CD4-positive, CD25-positive, alpha-beta regulatory T cell (primary cell): ENCODE measurements at places on chromosomes 1 and 21. TPM values are rescaled to one million over a fixed set of nuclear protein-coding genes. Genes with fewer than 3 reads are reported as not detected.

HES5 gene
- not detected for total RNA-seq

GBP2 gene
- 233 TPM for total RNA-seq

OR2L3 gene
- not detected for total RNA-seq

LCE1E gene
- not detected for total RNA-seq

DAB1 gene
- 4.0 TPM for total RNA-seq

MATN1 gene
- 1.9 TPM for total RNA-seq

MYCL gene
- total RNA-seq = not detected

GPA33 gene
- total RNA-seq = 21.0 TPM

HMGCS2 gene
- total RNA-seq = not detected

TNFRSF18 gene
- 47.8 TPM for total RNA-seq

TSPAN2 gene
- total RNA-seq = 5.0 TPM

HAPLN2 gene
- total RNA-seq = not detected

KCNJ15 gene
- total RNA-seq = 0.10 TPM

MAP3K21 gene
- total RNA-seq = 0.30 TPM

EXTL2 gene
- 1.6 TPM for total RNA-seq

PDC gene
- total RNA-seq = not detected

CLCA1 gene
- total RNA-seq = not detected

SLC66A1 gene
- total RNA-seq = 3.2 TPM

RHOU gene
- 1.6 TPM for total RNA-seq

CLIC6 gene
- not detected for total RNA-seq

STX12 gene
- 26.8 TPM for total RNA-seq

SPRR5 gene
- total RNA-seq = not detected

CHIT1 gene
- 0.17 TPM for total RNA-seq

BGLAP gene
- 1.1 TPM for total RNA-seq

MARK1 gene
- not detected for total RNA-seq

SPRR4 gene
- total RNA-seq = not detected

SAMD11 gene
- total RNA-seq = not detected

REN gene
- not detected for total RNA-seq

HSF2BP gene
- total RNA-seq = 0.35 TPM

GRIK1 gene
- total RNA-seq = not detected

SPRTN gene
- total RNA-seq = 31.3 TPM

SELL gene
- 370 TPM for total RNA-seq

PRAMEF1 gene
- total RNA-seq = not detected

FAM167B gene
- total RNA-seq = 0.44 TPM

F5 gene
- total RNA-seq = 80.6 TPM

WARS2 gene
- total RNA-seq = 23.0 TPM

CYP2J2 gene
- not detected for total RNA-seq

SERTAD4 gene
- total RNA-seq = not detected

ENAH gene
- not detected for total RNA-seq

CCDC24 gene
- 1.2 TPM for total RNA-seq

HCRTR1 gene
- not detected for total RNA-seq

HSPG2 gene
- total RNA-seq = 3.2 TPM

CSF3R gene
- 3.6 TPM for total RNA-seq

SELP gene
- total RNA-seq = 12.1 TPM

OR2T35 gene
- not detected for total RNA-seq

FCGR3B gene
- not detected for total RNA-seq

MXRA8 gene
- total RNA-seq = 0.17 TPM

MRPS6 gene
- total RNA-seq = 34.9 TPM

PLPPR5 gene
- total RNA-seq = not detected
